ENCODE measurements at places on chromosomes 1 and 21.

GRCh38 chr1:8256321-8256720, 61.6 kb upstream of the SLC45A1 start:
- DNase-seq = no peak

GRCh38 chr1:223266632-223267172, 97.3 kb downstream of the SUSD4 start:
- no peak for DNase-seq

- DNase-seq = no peak
These were observed 72.4 kb downstream of the GLIS1 start for GRCh38 chr1:53666566-53666965.

GRCh38 chr1:13707164-13707563, 7.2 kb downstream of the PRDM2 start:
- DNase-seq = no peak

DNA sequence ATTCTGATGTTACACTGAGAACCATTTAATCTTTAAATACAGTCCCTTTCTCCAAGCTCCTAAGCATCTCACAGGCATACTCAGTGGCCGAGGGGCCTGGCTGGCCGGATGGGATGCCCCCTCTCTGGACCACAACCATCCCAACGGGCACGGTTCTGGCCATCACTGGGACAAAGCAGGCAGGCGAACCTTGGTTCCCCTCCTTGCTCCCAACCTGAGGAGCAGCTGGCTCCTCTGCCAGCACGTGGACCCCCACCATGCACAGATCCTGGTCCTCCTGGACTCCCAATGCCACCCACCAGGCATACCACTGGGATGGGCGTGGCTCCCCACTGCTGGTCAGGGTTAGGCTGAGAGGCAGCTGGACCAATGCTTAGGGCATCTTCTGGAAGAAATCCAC, 19.8 kb upstream of the PRDM16 start:
- no peak for DNase-seq

DNA sequence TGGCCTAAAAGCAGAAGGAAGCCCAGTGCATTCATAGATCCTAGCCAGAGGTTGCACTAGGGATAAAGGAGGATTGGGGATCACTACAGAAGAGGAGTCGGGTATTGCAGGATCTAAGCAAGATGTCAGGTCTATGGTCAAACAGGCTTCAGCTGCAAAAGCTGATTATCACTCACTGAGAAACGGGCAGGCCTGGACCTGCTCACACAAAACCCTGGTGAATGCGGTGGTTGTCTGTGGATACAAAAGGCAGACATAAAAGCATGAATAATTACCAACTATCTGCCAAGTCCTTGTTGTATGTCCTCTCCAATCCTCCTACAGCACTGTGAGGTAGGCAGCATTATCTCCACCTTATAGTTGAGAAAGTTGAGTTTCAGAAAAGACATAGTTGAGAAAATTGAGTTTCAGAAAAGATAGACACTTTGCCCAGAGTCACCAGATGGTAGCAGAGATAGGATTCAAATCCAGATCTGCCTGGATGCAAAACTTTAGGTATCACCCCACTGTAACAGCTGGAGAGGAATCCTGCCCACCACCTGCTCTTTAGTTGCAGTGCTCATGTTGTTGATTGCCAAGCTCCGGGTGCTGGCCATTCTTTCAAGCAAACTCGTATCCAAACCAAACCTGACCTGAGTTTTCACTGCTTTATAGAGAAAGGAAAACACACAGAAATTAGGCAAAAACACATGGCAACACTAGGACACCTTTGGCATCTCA, 49.6 kb upstream of the HOOK1 start:
- DNase-seq = no peak

- DNase-seq = no peak
These were observed 14.6 kb upstream of the LMO4 start for GRCh38 chr1:87314091-87314490.

- no peak for DNase-seq
These were observed 43.6 kb upstream of the SYNC start for GRCh38 chr1:32746130-32746529.

- DNase-seq = no peak
These were observed 107.4 kb upstream of the CASZ1 start for GRCh38 chr1:10903821-10904220.

DNA sequence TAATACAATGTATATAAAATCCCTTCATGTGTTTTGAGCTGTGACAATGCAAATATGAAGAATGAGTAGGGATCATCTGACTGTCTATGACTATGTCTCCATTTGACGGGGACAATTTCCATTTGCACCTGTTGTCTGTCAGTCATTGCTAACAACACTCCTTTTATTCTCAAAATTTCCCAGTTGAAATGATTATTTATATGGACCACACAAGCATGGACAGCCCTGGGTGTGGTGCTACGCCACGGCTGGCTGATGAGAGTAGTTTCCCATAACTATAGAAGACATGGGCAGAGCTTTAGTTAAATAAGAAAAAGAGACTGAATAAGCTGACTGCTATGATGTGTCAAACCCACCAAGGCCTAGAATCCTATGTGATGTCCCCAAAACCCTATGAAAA, 135.8 kb downstream of the MAP3K21 start:
- DNase-seq = no peak

- DNase-seq = no peak
These were observed 61.4 kb upstream of the TNFSF18 start for GRCh38 chr1:173112129-173112528.

GRCh38 chr1:43639976-43640794, 9.8 kb upstream of the KDM4A start:
- no peak for DNase-seq

Measured in caudate nucleus (tissue), 63 donors.